Left lung (tissue), 14 donors: ENCODE measurements at places on chromosomes 7 and 10.

GRCh38 chr7:70132852-70133690 lies 534.8 kb downstream of the AUTS2 start:
- no peak for DNase-seq

- DNase-seq, result no peak
These were observed 408.9 kb upstream of the AUTS2 start for GRCh38 chr7:69189406-69189805.

- no peak for DNase-seq
These were observed 54.8 kb downstream of the ASAH2B start for GRCh38 chr10:50794490-50794889.

DNA sequence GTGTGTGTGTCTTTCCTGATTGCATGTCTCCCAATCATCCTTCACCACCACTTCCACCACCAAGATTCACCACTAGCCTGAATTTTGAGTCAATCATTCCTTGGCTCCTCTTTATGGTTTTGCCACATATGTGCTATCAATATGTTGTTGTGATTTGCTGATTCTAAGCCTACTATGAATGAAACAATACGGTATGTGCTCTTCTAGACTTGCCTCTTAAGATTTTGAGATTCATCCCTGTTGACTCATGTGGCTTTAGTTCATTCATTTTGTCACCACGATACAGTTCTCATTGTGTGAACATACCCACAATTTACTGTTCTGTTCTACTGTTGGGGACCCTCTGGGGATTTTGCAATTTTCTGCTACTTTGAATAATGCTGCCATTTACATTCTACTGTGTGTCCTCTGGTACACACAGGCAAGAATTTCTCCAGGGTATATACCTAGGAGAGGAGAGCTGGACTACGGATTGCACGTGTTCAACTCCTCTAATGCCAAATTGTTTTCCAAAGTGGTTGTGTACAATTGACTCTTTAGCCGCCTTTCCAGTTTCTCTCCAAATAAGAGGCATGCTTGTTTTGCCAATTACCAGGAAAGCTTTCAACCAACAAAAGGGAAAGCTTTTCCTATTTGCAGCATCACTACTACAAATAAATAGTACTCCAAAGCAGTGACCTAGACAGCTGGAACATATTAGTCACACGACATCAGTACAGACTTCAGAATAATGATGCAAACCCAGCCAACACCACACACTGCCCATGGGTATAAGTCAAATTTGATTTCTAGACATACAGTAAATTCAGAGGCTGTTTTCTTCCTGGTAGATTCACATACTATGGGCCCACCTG lies 30.0 kb downstream of the SGMS1 start:
- DNase-seq, result peak; percentile 67

- no peak for DNase-seq
These were observed 1.5 kb downstream of the PON1 start for GRCh38 chr7:95322854-95323253.

- DNase-seq, result no peak
These were observed 28.9 kb downstream of the PPIF start for GRCh38 chr10:79376078-79376628.

GRCh38 chr7:40493609-40494051 lies 358.8 kb downstream of the SUGCT start:
- no peak for DNase-seq

GRCh38 chr7:10707519-10707918 lies 266.2 kb upstream of the PHF14 start:
- DNase-seq, result no peak

DNA sequence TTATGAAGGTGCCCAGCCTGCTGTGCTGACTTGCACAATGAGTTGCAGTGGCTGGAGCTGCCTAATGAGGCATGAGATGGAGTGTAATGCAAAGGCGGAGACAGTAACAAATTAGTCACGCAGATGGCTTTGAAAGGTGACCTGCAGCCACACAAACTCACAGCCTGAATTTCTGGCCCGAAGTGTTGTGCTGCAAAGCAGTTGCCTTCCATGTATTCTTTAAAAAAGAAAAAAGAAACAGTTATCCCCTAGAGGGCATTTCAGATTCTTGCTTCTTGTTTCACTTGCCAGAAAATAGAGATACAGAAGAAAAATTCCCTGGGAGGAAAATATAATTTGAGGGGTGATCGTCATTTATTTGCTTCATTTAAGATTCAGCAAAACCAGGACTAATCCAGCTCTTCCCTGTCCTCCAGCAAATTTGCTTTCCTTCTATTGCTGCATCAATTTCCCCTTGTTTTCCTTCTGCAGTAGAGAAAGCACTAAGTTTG lies 239.9 kb downstream of the ADRA2A start:
- no peak for DNase-seq

- no peak for DNase-seq
These were observed 15.1 kb upstream of the SLC16A12 start for GRCh38 chr10:89550509-89550908.

- no peak for DNase-seq
These were observed 105.0 kb upstream of the HDAC9 start for GRCh38 chr7:18390535-18390907.

GRCh38 chr7:81233208-81233940 lies 314.5 kb upstream of the SEMA3C start:
- DNase-seq, result no peak

GRCh38 chr10:36393801-36394200 lies 731.6 kb upstream of the ANKRD30A start:
- DNase-seq, result no peak

GRCh38 chr10:123367195-123367594 lies 213.0 kb downstream of the BUB3 start:
- DNase-seq, result no peak

DNA sequence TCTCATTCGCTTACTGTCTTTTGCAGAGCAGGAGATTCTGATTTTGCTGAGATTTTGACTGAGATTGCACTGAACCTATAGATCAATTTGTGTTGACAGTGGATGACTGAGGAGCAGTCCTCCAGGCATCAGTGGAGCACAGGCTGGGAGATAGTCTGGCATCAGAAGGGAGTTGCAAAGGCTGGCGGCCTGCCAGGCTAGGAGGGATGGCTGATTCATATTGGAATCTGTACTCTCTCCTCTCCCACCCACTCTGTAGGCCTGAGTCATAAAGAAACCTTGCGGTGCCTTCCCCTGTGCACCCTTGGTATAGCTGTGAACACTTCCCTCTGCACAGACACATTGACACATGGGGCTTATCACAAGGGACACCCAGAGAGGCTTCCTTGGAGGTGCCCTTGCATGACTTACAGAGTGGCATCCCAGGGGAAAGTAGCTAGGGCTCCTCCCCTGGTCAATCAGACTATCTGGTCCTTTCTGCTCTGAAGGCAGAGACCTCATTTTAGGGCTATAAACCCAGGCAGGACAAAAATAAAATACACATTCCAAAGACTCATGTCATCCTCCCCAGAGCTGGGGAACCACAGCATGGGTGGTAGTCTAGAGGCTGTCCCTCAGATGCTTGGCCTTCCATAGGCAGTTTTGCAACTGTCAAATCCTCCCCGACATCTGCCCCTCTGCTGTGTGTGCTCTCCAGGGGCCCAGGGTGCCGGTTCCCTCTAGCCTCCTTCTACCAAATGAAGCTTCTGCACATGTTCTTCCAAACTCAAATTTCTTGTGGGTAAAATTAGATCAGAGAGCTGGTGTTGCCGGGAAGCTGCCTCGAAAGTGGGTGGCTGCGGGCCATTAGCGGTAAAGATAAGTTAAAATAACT lies 37.4 kb upstream of the EEPD1 start:
- DNase-seq, result peak; percentile 84

- no peak for DNase-seq
These were observed 53.4 kb downstream of the TAS2R16 start for GRCh38 chr7:122942059-122942458.

GRCh38 chr10:21797533-21797932 lies 206.0 kb downstream of the DNAJC1 start:
- DNase-seq, result no peak

DNA sequence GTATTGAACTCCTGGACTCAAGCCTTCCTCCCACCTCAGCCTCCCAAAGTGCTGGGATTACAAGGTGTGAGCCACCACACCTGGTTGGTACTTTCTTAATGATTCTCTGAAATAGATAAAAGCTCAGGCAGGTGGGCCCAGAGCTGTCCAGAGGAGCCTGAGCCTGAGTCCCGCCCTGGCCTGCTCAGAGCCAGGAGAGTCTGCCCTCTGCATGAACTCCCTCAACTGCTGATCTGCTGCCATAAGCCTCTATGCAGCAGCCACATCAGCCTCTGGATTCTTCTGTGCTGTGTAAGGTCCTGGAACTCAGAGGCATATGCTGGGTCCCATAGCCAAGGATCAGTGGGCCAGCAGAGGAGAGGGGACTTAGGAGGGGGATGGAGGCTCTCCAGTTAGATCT lies 23.1 kb upstream of the DDIT4 start:
- no peak for DNase-seq

GRCh38 chr10:804787-805619 lies 115.5 kb upstream of the DIP2C start:
- DNase-seq, result no peak

DNA sequence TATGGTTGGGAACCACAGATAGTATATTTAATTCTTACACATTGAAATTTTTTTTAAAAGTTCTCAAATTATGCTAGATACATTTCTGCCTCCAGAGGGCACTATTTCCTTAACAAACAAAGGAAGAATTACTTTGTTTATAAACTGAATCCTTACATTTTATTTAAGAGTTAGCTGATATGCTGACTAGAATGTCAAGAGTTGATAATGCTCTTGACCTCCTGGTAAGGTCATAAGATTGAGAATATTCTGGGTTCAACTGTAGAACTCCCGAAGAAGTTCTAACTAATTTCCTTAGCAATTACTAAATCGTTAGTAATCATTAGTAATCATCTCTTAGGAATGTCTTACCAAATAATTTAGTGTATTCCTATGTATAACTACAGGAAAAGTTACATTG lies 95.3 kb upstream of the CYP26C1 start:
- DNase-seq, result peak; percentile 58

GRCh38 chr7:123472750-123473445 lies 61.5 kb downstream of the IQUB start:
- DNase-seq, result no peak

GRCh38 chr10:102599565-102600327 lies 44.5 kb upstream of the TRIM8 start:
- no peak for DNase-seq

DNA sequence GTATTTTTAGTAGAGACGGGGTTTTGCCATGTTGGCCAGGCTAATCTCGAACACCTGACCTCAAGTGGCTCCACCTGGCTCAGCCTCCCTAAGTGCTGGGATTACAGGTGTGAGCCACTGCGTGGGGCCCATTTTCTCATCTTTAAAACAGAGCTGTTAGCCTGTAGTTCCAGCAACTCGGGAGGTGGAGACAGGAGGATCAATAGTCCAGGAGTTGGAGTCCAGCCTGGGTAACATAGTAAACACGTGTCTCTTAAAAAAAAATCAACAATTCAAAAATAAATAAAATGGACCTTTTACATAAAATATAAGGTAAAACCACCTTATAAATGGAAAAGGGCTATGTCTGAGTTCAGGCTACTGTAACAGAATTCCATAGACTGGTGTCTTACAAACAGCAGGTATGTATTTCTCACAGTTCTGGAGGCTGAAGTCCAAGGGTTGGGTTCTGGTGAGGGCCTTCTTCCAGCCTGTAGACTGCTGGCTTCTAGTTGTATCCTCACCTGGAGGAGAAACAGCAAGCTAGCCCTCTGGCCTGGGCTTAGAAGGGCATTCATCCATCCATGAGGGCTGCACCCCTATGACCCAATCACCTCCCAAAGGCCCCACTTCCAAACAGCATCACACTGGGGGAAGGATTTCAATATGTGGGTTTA lies 7.0 kb upstream of the PVRIG start:
- DNase-seq, result no peak

DNA sequence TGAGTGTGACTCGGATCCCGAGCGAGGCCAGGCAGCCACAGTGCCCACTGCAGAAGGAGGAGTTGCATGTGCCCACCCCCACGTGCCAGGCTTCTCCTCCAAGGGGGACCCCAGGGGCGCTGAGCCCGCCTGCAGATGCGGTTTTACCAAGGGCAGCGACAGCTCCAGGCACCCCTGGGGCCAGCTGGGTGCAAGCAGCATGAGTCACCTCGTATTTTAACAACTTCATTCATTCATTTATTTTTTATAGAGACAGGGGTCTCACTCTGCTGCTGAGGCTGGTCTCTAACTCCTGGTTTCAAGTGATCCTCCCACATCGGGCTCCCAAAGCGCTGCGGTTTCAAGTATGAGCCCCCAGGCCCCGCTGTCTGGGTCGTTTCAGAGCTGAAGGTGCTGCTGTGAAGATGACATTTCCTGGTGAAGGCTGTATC lies 1.3 kb upstream of the FOXL3 start:
- DNase-seq, result no peak

- no peak for DNase-seq
These were observed 98.4 kb upstream of the FZD1 start for GRCh38 chr7:91165846-91166230.

GRCh38 chr7:130008941-130009847 lies 42.0 kb downstream of the ZC3HC1 start:
- DNase-seq, result peak; percentile 28
